ENCODE measurements at places on chromosomes 2 and 18. TPM values are rescaled to one million over a fixed set of nuclear protein-coding genes. Genes with fewer than 3 reads are reported as not detected.

CD302 gene
- 1.8 TPM for total RNA-seq

DNAJC27 gene
- 11.3 TPM for total RNA-seq

- H3K36me3 ChIP-seq, result no peaks in the 10 kb centered on the region
- DNase-seq, result no peak
- no peak overlapping the region for H3K4me3 ChIP-seq
- no peak overlapping the region for H3K27ac ChIP-seq
- no peaks in the 10 kb centered on the region for H3K27me3 ChIP-seq
- peaks cover under 1% of the 10 kb centered on the region for H3K4me1 ChIP-seq
These were observed 331.8 kb upstream of the MYT1L start for GRCh38 chr2:2662847-2663356.

DNA sequence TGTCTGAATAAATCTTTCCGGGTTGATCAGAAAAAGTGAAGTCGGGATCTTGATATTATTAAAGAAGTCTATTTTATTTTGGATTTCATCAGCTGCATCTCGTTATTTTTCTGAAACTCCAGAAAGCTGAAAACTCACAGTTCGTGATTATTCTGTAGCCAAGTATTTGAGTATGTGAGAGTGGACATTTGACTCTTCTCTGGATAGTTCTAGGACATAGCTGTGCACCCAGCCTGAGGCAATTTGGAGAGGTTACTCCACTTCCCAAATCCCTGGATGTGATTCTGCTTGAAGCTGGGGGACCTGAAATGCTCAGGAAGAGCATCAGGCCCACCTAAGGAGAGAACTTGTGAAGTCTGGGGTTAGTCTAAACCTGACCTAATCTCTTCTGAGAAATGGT, 117.6 kb upstream of the PID1 start:
- no peaks in the 10 kb centered on the region for H3K36me3 ChIP-seq
- no peaks in the 10 kb centered on the region for H3K27me3 ChIP-seq
- H3K27ac ChIP-seq, result no peak overlapping the region
- no peak for DNase-seq
- H3K4me3 ChIP-seq, result no peak overlapping the region
- no peaks in the 10 kb centered on the region for H3K4me1 ChIP-seq

PLEK gene
- 3.9 TPM for total RNA-seq

- H3K4me1 ChIP-seq, result peaks cover 62% of the 10 kb centered on the region
- H3K27me3 ChIP-seq, result no peaks in the 10 kb centered on the region
- H3K27ac ChIP-seq, result peak overlapping the region; percentile 69
- H3K36me3 ChIP-seq, result no peaks in the 10 kb centered on the region
- no peak for DNase-seq
These were observed 3.1 kb downstream of the ELP2 start for GRCh38 chr18:36132756-36133155.

- no peak for DNase-seq
- H3K36me3 ChIP-seq, result no peaks in the 10 kb centered on the region
- no peak overlapping the region for H3K4me3 ChIP-seq
These were observed 401.9 kb downstream of the MEIS1 start for GRCh38 chr2:66836851-66837250.

DNA sequence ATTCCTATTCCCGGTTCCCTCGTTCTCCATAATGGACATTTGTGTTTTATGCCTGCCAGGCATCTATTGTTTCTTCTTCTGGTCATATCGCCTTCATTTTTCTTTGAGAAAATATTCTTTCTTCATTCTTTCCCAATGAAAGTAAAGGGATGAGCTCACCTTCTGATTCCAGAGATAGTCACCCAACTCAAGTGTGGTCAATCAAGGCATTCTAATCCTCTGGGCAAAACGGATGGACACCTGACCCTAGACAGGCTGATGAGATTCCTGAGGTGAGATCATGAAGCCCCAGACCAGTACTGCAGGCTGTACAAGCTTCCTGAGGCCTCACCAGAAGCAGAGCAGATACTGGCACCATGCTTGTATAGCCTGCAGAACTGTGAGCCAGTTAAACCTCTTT, 52.8 kb downstream of the GAD1 start:
- DNase-seq, result no peak
- H3K27me3 ChIP-seq, result peaks cover 10% of the 10 kb centered on the region
- peaks cover 12% of the 10 kb centered on the region for H3K4me1 ChIP-seq
- H3K36me3 ChIP-seq, result no peaks in the 10 kb centered on the region
- H3K27ac ChIP-seq, result no peak overlapping the region
